Ascending aorta (tissue), 2 donors: ENCODE measurements at places on chromosomes 12 and 14. TPM values are rescaled to one million over a fixed set of nuclear protein-coding genes. Genes with fewer than 3 reads are reported as not detected.

DNA sequence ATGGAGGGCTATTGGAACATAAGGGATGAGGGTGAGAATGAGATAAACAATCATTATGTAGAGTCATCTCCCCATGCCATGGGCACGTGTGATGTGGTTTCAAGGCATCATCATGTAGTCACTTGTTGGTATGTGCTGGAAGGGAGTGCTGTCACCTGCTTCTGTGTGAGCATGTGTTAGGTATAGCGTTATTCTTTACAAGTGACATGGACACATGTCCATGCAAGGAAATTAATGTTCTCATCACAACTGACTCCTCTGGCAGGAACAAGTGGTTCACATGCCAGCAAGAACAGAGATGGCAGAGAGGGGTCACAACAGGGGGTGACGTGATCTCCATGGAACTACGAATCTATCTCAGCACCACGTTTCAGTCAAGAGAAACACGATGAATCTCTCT is 815.8 kb downstream of the BCL11B start:
- no peak overlapping the region for H3K4me3 ChIP-seq
- no peak overlapping the region for H3K27ac ChIP-seq
- no peaks in the 10 kb centered on the region for H3K27me3 ChIP-seq
- no peaks in the 10 kb centered on the region for H3K4me1 ChIP-seq
- DNase-seq: no peak

- no peak for DNase-seq
- H3K27me3 ChIP-seq: no peaks in the 10 kb centered on the region
- H3K27ac ChIP-seq: no peak overlapping the region
- no peaks in the 10 kb centered on the region for H3K4me1 ChIP-seq
Measured at GRCh38 chr14:65846196-65846868, 433.8 kb downstream of the FUT8 start.

- H3K4me3 ChIP-seq: no peak overlapping the region
- H3K4me1 ChIP-seq: no peaks in the 10 kb centered on the region
- no peaks in the 10 kb centered on the region for H3K27me3 ChIP-seq
- H3K36me3 ChIP-seq: no peaks in the 10 kb centered on the region
Measured at GRCh38 chr14:98018628-98019027, 1221.4 kb downstream of the VRK1 start.

DNA sequence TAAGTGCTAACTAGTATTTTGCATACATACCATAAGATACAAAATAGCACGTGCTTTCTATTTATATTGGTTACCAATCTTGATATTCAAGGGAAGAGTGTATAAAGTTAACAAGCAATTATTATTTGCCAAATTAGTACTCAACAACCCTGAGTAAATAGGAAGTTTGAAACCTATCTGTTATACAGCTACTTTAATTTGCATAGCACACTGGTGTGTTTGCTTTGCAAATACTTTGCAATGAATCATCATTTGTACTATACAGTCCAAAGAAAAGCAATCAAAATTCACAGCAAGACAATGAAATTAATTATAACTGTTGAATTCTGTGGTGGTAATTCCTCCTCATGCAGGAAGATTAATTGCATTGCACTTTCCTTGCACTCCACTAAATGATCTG is 469.1 kb downstream of the PRKD1 start:
- DNase-seq: no peak
- no peaks in the 10 kb centered on the region for H3K27me3 ChIP-seq
- H3K4me1 ChIP-seq: no peaks in the 10 kb centered on the region
- H3K36me3 ChIP-seq: no peaks in the 10 kb centered on the region

GRCh38 chr12:92928421-92928961 is 604 bp downstream of the EEA1 start:
- H3K4me1 ChIP-seq: peaks cover 5% of the 10 kb centered on the region
- no peaks in the 10 kb centered on the region for H3K27me3 ChIP-seq
- peak overlapping the region; percentile 99 for H3K27ac ChIP-seq
- DNase-seq: no peak

DNA sequence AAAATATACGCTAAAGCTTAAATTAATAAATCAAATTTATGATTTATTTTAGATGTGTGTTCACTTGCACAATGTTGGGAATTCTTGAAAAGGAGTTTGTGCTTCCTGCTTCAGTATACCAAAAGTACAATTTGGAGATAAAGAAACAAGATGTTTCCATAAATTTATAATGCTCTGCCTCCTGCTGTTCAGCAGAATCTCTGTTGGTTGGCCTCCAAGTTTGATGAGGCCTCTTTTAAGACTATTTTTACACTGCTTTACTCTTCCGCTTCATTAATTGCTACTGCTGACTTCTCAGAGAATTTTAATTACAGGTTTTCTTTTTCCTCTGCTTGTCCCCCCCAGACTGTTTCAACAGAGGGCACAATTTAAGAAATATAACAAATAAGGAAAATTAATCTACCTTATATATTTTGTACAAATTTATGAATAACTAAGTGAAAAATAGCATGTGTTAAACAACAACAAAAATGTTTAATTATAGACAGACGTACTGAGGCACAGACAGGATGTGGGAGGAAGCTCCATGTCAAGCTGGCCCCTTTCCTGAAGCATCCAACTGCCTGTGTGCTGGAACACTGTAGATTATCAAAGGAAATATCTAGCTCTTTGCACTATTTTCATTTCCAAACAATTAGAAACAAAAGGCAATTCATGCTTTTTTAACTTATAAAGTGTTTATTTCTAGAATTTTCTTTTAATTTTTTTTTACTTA is 83.9 kb downstream of the PIK3C2G start:
- no peaks in the 10 kb centered on the region for H3K4me1 ChIP-seq
- H3K4me3 ChIP-seq: no peak overlapping the region
- DNase-seq: no peak

The ERG28 gene
- 2.3 TPM for total RNA-seq

The CHMP4A gene
- total RNA-seq: 27.0 TPM

The CLEC7A gene
- 6.0 TPM for total RNA-seq
